Substantia nigra (tissue), 51 donors: ENCODE measurements at places on chromosomes 7 and 10.

DNA sequence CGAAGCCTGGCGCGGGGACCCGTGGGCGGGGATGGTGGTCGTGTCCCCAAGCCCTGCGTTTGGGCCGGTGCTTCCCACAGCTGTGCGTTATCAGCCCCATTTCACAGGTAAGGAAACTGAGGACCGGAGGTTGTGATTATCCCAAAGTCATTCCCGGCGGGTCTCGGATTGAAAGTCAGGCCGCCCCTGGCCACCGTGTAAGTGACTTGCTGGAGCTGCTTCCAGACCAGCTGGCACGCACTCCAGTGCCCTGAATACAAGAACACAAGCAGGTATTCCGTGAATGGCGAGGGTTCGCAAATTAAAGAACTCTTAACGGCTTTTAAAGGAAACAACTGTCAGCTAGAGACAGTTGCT is 675 bp upstream of the ATE1 start:
- DNase-seq, result peak; percentile 16

GRCh38 chr7:28988810-28989209 is 30.7 kb upstream of the TRIL start:
- no peak for DNase-seq

DNA sequence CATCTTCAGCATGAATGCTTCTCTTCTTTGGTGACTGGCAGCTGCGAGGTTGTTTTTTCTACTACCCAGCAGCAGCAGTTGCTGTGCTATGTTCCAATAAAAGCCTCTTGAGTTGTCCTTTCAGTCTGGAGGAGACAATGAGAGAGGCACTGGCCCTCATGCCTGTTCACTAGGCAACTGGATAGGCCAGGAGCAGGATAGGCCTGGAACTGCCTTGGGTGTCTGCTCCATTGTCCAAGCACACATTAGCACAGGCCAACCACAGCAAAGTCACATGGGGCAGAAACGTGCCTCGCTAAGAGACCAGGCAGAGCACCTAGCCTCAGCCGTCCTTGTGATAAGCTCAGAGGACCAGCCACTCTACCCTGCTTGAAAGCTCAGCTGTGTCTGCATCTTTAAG is 76.9 kb upstream of the PDCD4 start:
- DNase-seq, result peak; percentile 53

GRCh38 chr10:113519681-113520115 is 33.2 kb upstream of the HABP2 start:
- no peak for DNase-seq

- DNase-seq, result no peak
These were observed 102.8 kb upstream of the NUPR2 start for GRCh38 chr7:56219017-56219416.

DNA sequence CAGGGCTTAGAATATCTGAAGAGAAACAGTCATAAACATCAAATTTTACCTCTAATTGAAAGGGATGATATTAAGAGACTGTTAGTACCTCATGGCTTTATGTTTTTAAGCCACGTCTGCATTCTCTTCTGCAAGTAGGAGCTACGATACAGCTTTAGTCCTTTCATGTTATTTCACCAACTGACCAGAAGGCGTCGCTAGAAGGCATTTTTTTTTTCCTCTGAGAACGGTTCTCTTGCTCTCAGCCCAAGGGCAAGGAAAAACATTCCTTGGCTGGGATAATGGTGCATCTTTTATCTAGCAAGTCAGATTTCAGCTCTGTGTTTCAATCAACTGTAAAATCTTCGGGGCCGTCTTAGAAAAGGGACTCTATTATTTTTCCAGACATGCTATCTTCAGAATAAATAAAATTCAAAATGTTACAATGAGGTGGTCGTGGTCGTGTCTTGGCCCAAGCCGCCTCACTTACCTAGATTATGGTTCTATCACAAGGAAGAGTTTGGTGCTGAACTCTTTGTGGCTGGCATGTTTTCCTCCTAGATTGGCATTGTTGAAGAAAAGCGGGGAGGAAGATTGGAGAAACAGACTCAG is 41.6 kb upstream of the LYZL2 start:
- DNase-seq, result no peak

GRCh38 chr7:29485339-29486190 is 78.1 kb upstream of the PRR15 start:
- DNase-seq, result no peak

GRCh38 chr7:88106434-88106833 is 113.4 kb downstream of the SRI start:
- DNase-seq, result no peak

- no peak for DNase-seq
These were observed 101.1 kb upstream of the TARP start for GRCh38 chr7:38374507-38374906.

GRCh38 chr7:157805713-157806112 is 468.9 kb downstream of the DNAJB6 start:
- DNase-seq, result no peak

- DNase-seq, result no peak
These were observed 95.3 kb upstream of the CYP26C1 start for GRCh38 chr10:92965314-92965713.

DNA sequence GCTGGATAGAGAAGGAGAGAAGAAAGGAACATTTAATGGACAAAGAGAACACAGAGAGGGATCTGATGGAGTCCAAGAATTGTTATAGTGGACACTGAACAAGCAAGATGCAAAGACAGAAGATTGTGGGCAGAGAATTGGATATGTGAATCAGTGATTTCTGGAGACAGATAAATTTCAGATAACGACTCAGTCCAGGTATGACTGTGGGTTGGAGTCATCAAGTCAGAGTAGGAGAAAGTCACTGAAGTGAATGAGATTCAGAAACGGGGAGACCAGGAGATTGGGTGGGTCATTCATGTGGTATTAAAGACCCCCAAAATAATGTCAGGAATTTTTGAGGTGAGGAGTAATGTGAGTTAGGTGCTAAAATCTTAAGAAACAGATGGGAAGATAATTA is 23.0 kb downstream of the ASB4 start:
- DNase-seq, result no peak

GRCh38 chr10:8705415-8705814 is 650.9 kb downstream of the GATA3 start:
- DNase-seq, result no peak

DNA sequence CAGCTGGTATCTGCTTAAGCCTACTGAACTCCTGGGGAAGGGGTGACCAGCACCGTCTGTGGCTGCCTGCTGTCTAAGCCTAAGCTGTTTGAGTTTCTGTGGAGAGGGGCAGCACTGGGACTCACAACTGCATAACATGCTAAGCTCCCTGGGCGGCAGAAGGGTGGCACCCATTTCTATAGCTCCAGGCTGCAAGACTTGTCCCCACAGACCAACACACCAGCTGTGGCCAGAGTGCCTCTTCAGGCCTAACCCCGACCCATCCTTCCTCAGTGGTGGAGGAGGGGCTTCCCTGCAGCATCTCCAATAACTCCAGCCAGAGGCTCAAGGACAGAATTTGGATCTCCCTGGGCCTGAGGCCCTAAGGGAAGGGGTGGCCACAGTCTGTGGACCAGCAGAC is 464.1 kb downstream of the SEMA3D start:
- no peak for DNase-seq

DNA sequence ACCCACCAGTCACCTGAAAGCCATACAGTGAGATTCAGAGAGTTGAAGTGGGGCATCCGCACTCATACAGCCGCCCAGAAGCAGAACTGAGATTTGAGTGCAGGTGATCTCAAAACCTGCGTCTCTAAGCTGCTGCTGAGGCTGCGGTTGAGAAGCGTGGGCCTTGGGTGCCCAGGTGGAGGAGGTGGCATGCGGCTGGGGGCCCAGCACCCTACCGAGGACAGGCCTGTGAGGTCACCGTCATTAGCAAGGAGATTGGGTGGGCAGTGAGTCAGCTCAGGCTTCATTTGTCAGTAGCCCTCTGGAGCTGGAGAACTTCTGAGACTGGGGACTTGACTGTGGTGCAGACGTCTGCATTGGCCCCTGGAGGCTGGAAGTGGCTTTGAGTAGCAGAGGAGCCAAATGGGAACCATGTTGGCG is 29.8 kb downstream of the ZMIZ1 start:
- DNase-seq, result no peak

GRCh38 chr7:2354939-2355704 is 495 bp downstream of the EIF3B start:
- no peak for DNase-seq

GRCh38 chr7:147276783-147277370 is 1160.3 kb downstream of the CNTNAP2 start:
- no peak for DNase-seq

DNA sequence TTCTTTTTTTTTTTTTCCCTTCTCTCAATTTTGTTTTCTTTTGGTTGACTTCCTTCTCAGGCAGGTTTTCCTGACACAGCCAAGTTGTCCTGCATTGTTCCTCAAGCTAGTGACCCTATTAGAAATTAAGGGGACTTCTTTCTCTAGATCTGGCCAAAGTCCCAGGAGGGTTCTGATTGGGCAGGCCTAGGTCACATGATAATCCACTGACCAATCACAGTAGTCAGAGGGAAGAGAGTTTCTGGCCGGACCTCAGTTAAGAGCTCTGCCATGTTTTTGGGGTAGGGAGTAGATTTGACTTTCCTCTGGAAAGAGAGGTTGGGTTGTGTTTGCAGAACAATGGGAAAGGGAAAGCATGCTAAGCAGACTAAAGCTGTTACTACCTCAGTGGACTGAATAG is 16.2 kb downstream of the VWA2 start:
- DNase-seq, result no peak

DNA sequence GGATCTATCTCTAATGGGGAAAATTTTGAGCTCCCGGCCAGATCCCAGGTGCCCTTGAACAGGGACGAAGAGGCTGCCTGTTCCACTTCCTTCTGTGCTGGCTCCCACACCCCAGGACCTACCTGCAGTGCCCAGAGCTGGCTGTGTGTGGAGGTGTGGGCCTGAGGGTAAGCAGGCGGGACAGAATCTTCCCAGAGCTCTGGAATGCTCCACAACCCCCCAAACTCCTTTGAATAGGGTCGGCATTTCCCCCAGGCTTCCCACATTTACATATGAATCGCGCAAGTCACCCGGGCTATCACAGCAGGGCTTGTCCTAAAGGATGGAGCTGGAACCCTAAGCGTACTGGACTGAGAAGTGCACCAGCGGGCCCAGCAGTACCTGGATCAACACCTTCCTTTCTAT is 95.9 kb downstream of the DNMBP start:
- DNase-seq, result no peak

DNA sequence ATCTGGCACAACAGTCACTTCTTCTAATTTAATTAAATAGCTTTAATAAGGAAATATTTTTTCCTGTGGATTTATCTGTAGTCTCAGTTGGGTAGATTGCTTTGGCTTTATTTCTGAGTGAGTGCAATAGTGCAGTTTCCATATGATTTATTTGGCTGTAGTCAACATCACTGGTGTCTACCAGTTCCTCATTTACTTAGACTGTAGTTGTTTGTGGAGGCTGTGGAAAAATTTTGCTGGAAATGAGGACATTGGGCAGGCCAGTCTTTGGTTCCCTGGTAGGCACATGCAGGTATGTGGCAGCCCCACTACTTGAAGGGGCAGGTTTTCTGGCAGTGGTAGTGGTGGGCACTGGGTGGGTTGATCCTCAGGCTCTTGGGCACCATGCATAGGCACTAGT is 15.5 kb downstream of the TAS2R40 start:
- DNase-seq, result no peak

DNA sequence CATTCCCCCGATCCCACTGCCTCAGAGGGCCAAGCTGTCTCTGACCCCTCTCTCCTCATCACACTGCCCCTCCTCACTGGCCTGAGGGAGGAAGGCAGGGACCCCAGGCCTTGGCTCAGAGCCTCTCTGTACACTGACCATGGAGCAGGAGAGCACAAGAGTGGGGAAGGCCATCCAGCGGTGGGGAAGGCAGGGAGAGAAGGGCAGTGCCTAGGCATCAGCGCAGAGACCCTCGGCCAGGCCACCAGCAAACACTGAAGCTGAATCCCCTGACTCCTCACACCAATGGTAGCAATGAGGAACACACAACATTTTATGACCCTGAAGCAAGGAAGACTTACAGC is 14.8 kb downstream of the OGDHL start:
- DNase-seq, result no peak

GRCh38 chr7:7918736-7919448 is 49.7 kb upstream of the GLCCI1 start:
- no peak for DNase-seq

DNA sequence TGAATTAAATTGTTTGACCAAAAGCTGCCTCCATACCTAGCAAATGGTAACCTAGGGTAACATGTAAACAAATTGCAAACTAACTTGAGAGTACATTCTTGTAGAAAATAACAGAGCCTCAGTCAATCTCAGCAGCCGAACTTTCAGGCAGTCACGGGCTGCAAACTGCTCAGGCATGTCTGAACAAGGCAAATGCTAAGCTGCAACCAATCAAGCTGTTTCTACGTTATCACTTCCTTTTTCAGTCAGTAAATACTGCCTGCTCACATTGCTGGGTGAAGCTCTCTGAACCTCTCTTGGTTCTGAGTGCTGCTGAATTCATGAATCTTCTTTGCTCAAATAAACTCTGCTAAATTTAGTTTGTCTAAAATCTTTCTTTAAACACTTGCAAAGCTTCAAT is 1212.4 kb downstream of the SORCS1 start:
- DNase-seq, result no peak

DNA sequence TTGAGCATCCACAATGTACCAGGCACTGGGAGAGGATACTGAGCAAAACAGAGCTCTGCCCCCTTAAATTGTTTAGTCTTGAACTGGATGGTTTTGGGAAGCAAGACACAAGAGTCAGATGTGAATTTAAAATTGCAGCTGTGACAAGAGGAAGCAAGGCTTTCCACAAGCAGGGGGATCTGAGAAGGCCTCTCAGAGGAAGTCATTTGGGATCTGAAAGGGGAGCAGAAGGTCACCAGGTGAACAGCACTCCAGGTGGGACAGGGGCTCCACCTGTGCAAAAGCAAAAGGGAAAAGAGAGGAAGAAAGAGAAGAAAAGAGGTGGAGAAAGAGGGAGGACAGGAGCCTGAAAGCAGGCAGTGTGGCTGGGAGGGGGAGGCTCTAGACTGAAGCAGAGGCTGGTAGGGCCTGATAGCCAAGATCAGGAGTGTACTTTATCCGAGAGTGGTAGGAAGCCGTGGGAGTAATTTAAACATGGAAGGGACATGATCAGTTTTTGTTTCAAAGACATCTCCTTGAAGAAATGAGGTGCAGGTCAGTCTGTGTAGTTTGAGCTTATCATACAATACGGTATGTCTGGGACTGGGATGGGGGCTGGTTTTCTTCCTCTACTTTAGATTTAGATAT is 76.1 kb upstream of the DUSP5 start:
- DNase-seq, result no peak

GRCh38 chr7:49294611-49295010 is 370.3 kb downstream of the CDC14C start:
- DNase-seq, result no peak
